Mesangial cell (primary cell): ENCODE measurements at places on chromosomes 7 and 10. TPM values are rescaled to one million over a fixed set of nuclear protein-coding genes. Genes with fewer than 3 reads are reported as not detected.

UPF2 gene
- 4.8 and 7.2 TPM in 2 replicates for total RNA-seq

INHBA gene
- total RNA-seq, result 22.3 and 34.5 TPM in 2 replicates

NRBF2 gene
- 11.2 and 12.7 TPM in 2 replicates for total RNA-seq

HOGA1 gene
- 3.1 and 18.4 TPM in 2 replicates for total RNA-seq

OR13A1 gene
- total RNA-seq, result not detected in 2 replicates

HOXA9 gene
- total RNA-seq, result 87.0 and 98.1 TPM in 2 replicates
